Adrenal gland (tissue), 19 donors: ENCODE measurements at places on chromosomes 16 and 17. TPM values are rescaled to one million over a fixed set of nuclear protein-coding genes. Genes with fewer than 3 reads are reported as not detected.

Gene MT1G
- not detected for total RNA-seq

Gene LRRC75A
- 40.2 TPM for total RNA-seq

Gene TM4SF5
- 0.32 TPM for total RNA-seq

Gene TBC1D3D
- total RNA-seq = not detected

Gene NPIPB9
- not detected for total RNA-seq

Gene CPHXL
- total RNA-seq = not detected

Gene GRAPL
- 0.72 TPM for total RNA-seq

Gene PPL
- 18.4 TPM for total RNA-seq

Gene TERB1
- total RNA-seq = not detected

Gene TAC4
- total RNA-seq = not detected

Gene OTOP2
- not detected for total RNA-seq

Gene PRDM7
- total RNA-seq = not detected

Gene CD19
- 1.8 TPM for total RNA-seq

Gene CRISPLD2
- total RNA-seq = 205 TPM

Gene CEP95
- 16.6 TPM for total RNA-seq

Gene NOTUM
- 4.0 TPM for total RNA-seq

Gene ICAM2
- 18.1 TPM for total RNA-seq

Gene DYNLL2
- total RNA-seq = 207 TPM

Gene ANKRD40CL
- not detected for total RNA-seq

Gene OR4D1
- total RNA-seq = not detected

Gene COX11
- total RNA-seq = 62.3 TPM

Gene POLR2A
- 87.8 TPM for total RNA-seq

Gene HOXB7
- total RNA-seq = 14.2 TPM

Gene KRTAP9-8
- not detected for total RNA-seq

Gene TBC1D3L
- total RNA-seq = 4.8 TPM
